NT2/D1 (cell line): ENCODE measurements at places on chromosomes 3 and 15.

- DNase-seq = no peak
These were observed 487.6 kb downstream of the NAALADL2 start for GRCh38 chr3:175346573-175347356.

DNA sequence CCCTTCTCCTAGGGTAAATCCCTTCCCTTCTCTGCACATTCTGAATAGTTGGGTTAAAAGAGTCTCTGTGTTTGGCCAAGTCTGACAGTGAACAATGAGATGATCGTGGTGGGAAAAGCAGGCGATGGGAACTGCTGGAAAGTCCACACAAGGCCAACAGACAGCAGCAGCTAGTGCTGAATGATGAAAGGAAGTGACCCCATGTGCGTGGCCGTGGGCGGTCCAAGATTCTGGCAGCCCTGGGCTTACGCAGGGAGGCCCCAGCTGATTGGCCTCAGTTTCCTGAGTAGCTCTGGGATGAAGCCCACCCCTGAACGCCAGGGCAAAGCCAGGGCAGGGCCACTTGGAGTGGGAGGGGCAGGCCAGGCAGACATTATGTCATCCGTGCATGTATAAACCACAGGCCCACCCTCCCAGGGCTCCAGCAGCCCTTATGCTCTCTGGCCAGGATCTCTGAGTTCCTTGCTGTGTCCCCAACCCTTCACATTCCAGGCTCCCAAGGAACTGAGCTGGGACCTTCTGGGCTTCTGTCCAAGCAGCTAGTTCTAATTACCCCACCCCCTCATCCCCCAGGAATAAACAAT is 57.8 kb downstream of the CDC25A start:
- DNase-seq = no peak

GRCh38 chr3:48406443-48407431 is 23.1 kb downstream of the PLXNB1 start:
- DNase-seq = no peak

DNA sequence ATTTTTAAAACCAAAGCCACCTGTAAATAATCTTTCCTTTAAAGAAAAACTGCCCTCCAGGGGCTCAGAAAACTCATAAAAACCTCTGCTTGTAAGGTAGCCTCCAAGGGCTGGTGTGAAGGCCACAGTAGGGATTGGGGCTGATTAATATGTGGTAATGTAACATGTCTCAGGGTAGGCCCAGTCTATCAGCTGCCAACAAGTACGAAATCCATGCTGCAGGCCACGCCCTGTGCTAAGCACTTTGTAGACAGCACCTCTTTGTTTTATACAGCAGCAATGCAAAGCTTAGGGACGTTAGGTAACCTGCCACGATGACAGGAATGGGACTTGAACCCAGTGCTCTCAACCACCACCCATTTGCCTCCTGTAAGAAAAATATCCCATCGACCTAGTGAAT is 65.6 kb upstream of the PRICKLE2 start:
- DNase-seq = no peak

GRCh38 chr15:76162784-76163456 is 103.1 kb downstream of the TMEM266 start:
- DNase-seq = no peak

- no peak for DNase-seq
These were observed 288.3 kb downstream of the CNTN6 start for GRCh38 chr3:1380926-1381646.

DNA sequence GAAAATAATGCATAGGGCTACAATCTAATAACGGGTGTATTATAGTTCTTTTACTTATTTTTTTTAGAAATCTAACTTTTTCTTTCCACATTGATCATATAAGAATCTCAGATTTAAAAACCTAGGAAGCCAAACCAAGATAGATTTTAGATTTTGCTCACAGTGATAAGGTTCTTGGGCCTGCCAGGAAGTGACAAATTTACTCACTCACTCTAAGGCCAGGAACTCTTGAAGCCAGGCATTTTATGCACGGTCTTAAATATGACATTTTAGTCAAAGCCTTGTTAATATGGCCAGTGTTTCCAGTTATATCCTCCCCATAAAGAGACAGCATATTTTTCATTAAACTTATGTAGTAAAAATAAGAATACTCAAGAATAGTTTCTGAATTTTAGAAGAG is 271.4 kb downstream of the SQOR start:
- DNase-seq = no peak

DNA sequence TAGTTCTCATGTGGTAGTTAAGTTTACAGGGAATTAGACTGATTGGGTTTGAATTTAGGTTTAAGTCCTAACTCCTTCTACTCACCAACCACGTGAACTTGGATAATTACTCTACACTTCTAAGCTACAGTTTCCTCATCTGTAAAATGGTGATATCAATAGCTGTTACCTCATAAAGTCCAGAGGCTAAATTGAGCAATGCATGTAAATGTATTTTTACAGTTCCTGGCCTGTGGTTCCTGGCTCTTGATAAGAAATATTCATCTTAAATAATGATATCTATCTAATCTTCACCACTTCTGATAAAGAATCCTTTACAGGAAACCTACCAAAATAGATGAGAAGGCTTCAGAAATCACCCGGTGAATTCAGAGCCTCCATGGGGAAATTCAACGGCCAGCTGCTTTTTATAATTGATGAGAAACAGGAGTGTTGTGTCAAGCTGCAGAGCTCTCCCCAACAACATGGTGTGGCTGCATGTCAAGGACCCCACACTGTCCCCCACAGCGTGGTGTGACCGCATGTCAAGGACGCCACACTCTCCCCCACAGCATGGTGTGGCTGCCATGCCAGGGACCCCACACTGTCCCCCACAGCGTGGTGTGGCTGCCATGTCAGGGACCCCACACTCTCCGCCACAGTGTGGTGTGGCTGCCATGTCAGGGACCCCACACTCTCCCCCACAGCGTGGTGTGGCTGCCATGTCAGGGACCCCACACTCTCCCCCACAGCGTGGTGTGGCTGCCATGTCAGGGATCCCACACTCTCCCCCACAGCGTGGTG is 80.8 kb upstream of the PEX5L start:
- DNase-seq = no peak

DNA sequence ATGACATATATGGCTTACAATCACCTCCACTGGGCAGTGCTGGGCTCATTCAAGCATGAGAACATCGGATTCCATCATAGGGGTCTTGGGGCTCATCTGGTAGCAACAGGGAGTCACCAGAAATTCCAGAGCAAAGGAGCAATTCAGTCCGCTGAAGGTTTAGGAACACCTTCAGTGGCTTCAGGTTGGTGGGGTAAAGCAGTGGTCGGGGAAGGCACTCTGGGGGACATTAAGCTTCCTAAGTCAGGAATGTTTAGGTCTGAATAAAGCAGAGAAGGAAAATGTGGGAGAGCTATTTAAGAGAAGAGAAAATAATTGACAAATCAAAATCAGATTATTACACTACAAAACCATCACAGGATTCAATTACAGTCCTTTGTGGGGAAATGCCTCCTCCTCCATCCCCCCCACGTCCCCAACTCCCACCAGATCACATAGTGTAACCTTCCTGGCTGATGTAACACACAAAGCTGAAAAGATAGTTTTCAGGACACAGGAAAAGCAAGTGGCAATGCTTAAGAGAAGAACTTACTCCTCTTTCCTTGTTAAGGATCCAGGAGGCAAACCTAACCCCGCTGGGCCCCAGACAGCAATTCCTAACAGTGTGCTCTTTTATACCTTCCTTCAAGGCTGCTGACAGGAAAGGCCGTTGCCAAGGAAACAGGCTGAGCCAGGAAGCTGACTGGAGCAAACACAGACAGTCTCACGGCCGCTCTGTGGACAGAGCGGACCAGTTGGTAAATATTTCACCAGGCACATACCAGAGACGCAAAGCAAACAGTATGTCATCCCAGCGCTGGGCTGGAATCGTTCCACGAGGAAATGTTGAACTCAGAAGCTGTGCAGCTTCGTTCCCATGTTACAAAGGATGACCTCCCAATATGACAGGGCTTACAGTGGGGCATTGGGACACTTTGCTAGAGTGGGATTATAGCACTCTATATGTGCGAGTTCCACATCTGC is 57.5 kb upstream of the LMCD1 start:
- DNase-seq = peak; percentile 81

- DNase-seq = peak; percentile 47
These were observed 24.4 kb upstream of the OCA2 start for GRCh38 chr15:28123408-28124023.

GRCh38 chr3:140870351-140870750 is 71.3 kb upstream of the SLC25A36 start:
- no peak for DNase-seq

DNA sequence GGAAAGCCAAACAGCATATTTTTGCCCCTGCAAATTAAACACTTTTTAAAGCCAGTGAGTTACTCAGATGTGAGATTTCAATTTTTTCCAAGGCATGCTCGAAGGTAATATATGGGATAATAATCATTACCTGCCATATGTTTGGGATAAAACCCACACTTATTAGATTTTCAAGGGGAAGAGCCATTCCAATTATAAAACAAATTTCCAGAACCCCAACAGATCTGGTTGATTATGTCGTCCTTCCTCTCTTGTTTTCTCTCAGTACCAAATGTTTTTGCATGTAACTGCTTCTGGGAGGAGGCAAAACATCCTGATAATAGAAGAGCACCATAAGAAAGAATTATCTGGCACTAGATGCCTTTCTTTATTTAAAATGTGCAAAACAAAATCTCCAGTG is 115.1 kb downstream of the AKAP13 start:
- DNase-seq = no peak

- DNase-seq = no peak
These were observed 38.5 kb downstream of the C2CD4A start for GRCh38 chr15:62105266-62105665.

GRCh38 chr3:72032441-72033135 is 247.6 kb upstream of the PROK2 start:
- no peak for DNase-seq

GRCh38 chr3:20245781-20246180 is 59.8 kb upstream of the SGO1 start:
- no peak for DNase-seq
